NCI-H187 treated with DMSO at 0.1 percent for 48 hours (cell line): ENCODE measurements at places on chromosomes 3 and 15.

DNA sequence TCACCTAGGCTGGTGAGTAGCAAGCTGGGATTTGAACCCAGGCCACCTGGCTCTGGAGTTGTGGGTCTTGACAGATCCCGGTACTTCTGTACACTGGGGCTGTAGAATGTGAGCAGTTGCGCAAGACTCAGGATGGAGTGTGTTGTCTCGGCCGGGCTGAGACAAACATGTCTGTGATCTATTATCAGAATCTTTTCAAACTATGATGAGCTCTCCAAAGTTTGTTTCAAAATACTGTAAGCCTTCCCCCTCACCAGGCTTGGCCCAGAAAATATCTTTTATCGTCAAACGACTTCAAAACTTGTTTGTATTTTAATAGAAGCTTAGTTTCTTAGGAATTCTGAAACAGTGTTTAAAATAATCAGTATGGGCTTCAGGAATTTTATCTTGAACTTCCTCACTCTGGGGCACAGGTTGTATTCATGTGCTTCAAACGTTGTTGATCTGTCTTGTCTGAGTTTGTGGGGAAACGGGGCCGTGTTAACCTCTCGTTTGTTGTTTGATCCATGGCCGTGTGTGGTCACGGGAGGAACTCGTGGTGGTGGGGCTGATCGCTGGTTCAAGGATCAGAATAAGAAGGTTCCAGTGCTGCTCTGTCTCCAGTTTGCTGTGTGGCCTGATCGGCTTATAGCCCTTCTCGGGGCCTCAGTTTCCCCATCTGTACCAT, 40.3 kb upstream of the TFRC start:
- no peak for DNase-seq

- no peak for DNase-seq
Measured at GRCh38 chr3:66405701-66406091, 95.1 kb downstream of the LRIG1 start.

DNA sequence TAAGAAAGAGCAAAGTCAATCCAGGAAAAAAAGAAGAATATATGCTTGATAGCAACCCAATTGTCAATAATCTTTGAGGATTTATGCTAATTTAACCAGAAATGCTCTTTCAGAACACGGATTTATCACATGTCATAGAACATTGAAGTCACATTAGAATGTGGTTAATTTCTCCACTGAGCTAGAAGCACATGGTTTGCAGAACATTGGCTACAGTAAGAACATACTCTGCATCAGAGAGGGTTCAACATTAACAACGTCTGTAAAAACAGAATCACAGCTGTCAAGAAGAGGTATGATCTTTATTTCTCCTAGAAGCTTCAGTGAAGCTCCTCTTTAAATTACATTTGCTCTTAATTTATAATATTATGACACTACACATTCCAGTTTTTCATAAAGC, 619.7 kb upstream of the AGTR1 start:
- no peak for DNase-seq

- DNase-seq = no peak
Measured at GRCh38 chr15:95262866-95263564, 1031.7 kb downstream of the MCTP2 start.

- DNase-seq = no peak
Measured at GRCh38 chr3:161014843-161015749, 90.1 kb downstream of the B3GALNT1 start.

DNA sequence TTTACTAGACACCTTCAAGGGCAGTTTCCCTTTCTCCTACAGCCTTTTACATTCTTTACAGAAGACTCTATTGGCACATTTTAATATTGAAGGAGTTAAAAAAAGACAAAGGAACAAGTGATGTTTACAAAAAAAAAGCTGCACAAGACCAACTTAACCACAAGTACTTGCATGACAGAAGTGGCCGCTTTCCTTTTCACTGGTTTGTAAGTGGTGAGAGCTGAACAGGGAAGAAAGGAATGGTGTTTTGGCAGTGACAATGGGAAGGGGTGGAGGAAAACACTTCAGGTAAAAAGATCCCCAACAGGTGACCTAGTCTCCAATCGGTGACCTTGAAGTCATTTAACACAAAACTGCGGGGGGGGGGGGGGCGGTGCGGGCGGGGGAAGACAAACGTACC, 1.1 kb downstream of the WDR72 start:
- no peak for DNase-seq

- no peak for DNase-seq
Measured at GRCh38 chr15:74780523-74781430, 1.1 kb upstream of the CSK start.

GRCh38 chr3:44835684-44836083, 26.0 kb upstream of the TMEM42 start:
- no peak for DNase-seq

DNA sequence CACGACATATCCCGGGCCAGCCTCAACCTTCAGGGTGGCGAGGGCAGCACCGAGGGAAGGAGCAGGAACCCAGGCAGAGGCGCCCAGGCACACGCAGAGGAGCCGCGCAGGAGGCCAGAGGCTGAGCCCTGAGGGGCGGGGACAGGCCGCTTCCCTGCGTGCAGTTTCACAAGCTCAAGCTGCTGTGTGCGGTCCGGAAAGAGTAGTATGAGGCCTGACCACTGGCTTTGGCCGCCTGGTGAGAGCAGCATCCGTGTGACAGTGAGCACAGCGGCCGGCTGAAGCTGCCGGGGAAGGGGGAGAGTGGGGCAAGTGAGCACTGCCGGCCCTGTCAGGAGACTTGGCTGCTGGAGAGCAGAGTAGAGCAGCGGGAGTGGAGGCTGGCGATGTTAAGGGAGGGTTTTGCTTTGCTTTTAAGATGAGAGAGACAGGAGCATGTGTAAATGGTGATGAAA, 8.7 kb downstream of the ZDHHC19 start:
- DNase-seq = no peak

DNA sequence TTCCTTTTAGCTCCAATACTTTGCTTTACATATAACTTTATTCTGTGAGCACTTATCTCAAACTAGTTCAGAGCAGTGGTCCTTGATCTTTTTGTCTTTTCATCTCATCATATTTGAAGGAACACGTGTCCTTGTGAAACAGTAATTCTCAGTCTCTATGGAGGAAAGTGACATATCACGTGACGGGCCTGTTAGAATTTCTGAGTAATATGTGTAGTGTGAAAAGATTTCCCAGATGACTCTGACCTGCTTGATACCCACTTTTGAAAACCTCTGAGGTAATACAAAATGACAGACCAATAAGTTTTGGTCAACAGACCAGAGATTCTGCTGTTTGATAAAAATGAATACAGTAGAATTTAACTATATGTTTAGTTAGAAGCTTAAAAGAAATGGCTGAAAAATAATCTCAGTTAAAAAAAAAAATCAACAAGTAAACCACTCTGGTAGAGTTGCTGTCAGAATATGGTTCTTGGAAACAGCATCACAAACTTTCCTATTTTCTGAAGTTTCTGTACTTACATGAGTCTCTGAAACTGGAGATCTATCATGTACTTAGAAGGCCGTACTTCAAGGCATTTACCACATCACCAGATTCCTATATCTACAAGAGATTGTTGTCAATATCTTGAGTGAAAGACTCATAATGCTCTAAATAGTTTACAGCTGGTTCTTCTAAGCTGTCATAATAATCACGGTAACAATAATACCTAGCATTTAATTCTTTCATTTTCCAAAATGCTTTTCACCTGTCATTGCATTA, 590.2 kb upstream of the TBL1XR1 start:
- no peak for DNase-seq

DNA sequence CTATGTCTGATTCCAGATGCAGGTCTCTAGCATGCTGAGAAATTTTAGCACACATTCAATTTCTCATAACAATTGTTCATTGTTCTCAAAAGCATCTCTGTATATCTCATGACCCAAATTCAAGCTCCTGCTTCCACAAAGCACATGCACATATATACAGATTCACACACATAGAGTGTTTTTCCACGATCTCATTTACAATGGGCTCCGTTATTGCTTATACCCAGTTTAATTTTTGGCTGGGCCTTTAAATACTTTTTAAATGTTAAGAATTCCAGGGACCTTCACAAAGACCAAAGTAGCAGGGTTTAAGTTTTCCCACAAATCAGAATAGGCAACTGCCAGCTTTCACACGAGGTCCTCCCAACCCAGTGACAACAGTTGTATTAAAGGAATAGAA, 333.5 kb upstream of the SEMA6D start:
- no peak for DNase-seq

- DNase-seq = no peak
Measured at GRCh38 chr3:193791041-193792032, 198.3 kb downstream of the OPA1 start.

- DNase-seq = no peak
Measured at GRCh38 chr3:34464646-34465045, 666.2 kb downstream of the PDCD6IP start.

DNA sequence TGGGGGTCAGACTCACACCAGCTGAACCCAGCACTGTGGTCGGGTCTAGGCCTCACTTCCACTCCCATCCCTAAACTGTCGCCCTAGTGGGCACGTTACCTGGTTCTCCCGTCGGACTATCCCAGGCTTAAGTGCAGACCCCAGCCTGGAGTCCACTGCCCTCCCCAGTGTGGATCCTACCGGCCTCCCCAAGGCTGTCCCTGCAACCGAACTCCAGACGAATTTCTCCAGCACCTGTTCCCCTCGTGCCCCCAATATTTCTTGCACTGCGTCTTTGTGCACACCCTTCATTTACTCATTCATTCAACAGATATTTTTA, 26.5 kb downstream of the SLC41A3 start:
- DNase-seq = no peak

DNA sequence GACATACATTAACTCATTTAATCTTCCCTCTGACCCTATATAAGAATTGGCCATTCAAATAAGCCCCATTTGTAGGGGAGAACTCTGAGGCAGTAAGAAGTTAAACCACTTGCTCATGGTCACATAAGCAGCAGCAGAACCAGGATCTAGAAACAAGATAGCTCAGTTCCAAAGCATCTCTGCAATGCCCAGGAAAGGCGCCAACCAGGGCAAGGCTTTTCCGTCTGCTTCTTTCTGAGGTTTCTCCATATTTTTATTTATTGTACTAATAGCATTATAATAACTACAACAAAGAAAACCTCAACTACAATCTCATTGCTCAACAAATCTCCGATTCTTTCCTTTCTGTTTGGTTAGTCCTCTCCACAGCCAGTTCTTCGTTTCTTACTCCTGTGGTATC, 4.3 kb upstream of the UBE2E2 start:
- DNase-seq = no peak

GRCh38 chr3:159830523-159831154, 158.0 kb upstream of the IL12A start:
- no peak for DNase-seq

DNA sequence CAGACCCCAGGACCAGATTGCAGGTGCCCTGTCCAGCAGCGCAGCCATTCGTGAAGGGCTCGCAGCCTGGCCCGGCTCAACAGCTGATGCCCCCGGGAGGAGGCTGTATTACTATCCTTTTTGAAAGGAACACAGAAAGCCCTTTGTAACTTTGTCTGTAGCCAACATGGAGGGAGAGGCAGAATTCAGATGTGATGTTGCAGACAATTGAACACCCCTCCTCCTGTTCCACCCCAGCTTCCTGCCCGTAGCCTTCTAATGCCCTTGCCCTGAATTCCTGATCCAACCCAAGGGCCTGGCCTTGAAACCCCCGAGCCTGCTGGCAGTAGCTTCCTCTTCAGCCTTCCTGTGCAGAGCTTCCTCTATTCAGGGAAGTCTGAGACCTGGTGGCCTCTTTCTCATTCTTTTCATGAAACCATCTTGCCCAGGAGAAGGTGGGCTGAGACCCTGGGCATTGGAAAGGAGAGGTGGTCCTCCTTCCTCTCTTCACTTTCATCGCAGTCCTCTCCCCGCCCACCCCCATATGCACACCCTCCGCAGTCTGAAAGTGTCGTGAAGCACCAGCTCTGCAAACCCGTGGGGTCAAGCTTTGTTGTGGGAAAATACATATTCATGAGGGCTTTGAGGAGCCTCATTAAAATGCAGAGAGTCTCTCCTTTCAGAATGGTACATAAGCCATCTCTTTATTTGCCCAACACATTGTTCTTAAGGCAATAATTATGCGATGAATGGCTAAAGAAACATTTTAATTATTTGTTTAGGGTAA, 109.2 kb downstream of the APBA2 start:
- DNase-seq = no peak

GRCh38 chr3:123758081-123758564, 126.0 kb downstream of the MYLK start:
- DNase-seq = peak; percentile 86

DNA sequence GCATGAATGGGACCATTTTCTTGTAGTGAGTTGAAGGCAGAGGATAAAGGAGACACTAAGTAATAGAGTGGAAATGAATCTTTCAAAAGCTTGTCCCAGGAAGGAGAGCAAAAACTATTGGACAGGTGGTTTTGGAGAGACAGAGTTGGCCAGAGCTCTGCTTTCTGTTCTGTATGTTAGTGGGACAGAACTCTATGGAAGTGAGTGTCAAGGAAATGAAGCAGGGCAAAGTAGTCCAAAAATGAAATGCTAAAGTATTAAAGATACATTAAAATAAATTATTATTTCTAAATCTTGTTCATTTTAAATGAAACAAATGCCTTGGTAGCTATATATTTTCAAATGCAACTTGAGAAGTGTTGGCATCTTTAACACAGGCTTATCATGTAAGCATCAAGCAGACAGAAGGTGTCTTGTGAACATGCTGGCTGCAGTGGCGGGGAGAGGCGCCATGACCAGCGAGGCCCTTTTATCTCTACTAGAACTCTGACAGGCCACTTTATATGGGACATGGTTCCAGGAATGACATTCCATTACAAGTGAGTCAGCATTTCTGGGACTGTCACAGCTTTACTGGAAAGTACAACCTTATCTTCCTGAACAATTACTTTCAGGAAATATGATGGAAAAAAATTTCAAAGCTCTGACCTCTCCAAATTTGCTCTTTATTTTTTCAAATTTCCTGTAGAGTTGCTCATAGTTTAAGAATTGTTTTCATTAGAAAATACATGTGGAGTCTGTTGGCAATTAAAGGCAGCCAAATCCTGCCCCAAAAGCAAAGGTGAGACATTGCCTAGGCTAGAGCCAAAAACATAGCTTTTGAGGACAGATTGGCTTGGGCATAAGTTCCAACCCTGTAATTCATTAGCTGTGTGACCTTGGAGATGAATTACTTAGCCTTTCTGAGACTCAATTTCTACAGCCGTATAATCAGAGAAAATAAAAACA, 106.5 kb downstream of the ECT2 start:
- DNase-seq = no peak

GRCh38 chr3:134378384-134378783, 4.1 kb upstream of the AMOTL2 start:
- no peak for DNase-seq

GRCh38 chr15:69117431-69117871, 43.0 kb upstream of the GLCE start:
- DNase-seq = peak; percentile 36

DNA sequence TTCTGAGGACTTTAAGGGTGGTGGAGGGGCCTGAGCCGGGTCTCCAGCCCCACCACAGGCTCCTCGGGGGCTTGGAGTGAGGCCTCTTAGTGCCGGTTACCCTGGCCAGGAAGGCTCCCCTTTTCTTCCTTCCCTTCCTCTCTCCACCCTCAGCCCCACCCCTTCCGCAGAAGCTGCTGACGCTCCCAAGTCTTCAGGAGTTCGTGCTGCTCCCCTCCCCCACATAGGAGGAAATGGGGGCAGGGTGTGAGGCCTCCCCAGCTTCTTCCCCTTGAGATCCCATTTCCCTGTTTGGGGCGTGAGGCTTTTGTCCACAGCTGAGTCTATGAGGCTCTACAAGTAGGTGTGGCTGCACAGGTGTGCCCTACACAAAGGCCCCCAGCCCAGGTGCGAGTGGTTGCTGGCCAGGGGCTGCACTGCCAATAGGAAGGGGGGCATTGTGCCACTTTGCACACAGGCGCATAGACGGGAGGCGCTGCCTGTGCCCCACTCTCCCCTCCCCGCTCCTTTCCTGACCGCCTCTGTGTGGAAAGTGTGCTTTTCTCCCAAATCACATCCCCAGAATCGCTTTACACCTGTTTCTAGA, 915 bp upstream of the CALML4 start:
- no peak for DNase-seq
